ENCODE measurements at places on chromosomes 6 and 20. TPM values are rescaled to one million over a fixed set of nuclear protein-coding genes. Genes with fewer than 3 reads are reported as not detected.

Gene KIAA0408
- 1.3 TPM for total RNA-seq

Gene RALGAPB
- total RNA-seq: 22.1 TPM

Gene AHI1
- total RNA-seq: 22.8 TPM

Gene SCGN
- not detected for total RNA-seq

Gene EMILIN3
- 0.17 TPM for total RNA-seq

Gene SENP6
- total RNA-seq: 80.6 TPM

Gene NRSN1
- total RNA-seq: not detected

Gene BTN1A1
- not detected for total RNA-seq

Gene NHLRC1
- 3.1 TPM for total RNA-seq

Gene CYP24A1
- total RNA-seq: not detected

Gene DYNLRB1
- total RNA-seq: 39.8 TPM

Gene ANKEF1
- total RNA-seq: 3.5 TPM

Gene CCM2L
- total RNA-seq: not detected

Gene HECA
- total RNA-seq: 20.8 TPM
